ENCODE measurements at places on chromosomes 12 and 14.

DNA sequence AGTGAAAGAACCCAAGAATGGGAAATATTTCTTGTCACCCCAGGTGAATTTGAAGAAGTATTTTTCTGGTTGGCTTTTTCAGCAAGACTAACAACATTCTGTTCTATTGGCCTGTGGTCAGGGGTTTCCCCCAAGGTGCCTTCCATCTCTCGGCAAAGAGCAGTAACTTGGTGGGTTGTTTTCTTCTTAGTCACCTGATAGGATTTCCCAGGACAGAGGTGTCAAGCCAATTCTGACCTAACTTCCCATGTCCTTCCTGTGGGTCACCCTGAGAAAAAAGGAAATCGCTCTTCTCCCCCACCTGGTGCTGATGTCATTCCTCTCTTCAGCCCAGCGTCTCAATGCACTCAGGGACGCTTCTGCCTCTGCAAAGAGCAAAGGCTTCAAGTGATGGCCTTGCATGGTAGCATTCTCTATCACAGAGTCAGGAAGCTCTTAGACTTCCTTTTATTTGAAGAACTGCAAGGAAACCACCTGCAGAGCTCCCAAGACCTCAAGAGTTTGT is 16.1 kb upstream of the IFNG start:
- DNase-seq, result no peak

DNA sequence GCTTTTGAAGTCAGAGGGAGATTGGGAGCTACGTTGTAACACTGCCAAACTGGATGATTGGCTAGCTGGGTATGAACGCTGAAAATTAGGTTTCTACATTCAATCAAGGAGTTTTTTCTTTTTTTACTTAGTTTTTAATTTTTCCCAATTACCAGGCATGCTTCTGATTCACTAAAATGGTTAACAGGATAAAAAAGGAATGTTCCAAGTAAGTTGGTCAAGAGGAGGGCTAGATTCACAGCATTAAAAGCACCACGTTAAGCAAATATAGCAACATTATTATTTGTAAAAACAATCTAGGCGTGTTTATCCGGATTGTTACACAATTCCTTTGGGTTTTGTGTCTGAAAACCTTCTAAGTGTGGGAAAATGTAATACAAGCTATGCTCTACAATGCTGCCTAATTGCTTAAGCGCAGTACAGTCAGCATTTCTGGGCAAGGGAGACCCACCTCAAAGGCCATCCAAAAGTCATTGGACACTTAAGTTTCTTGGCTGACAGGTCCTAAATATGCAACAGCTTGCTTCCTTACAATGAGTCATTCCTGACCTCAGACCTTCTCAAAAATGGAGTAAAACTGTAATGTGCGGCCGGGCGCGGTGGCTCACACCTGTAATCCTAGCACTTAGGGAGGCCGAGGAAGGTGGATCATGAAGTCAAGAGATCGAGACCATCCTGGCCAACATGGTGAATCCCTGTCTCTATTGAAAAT is 1.2 kb downstream of the RPLP0 start:
- DNase-seq, result no peak

DNA sequence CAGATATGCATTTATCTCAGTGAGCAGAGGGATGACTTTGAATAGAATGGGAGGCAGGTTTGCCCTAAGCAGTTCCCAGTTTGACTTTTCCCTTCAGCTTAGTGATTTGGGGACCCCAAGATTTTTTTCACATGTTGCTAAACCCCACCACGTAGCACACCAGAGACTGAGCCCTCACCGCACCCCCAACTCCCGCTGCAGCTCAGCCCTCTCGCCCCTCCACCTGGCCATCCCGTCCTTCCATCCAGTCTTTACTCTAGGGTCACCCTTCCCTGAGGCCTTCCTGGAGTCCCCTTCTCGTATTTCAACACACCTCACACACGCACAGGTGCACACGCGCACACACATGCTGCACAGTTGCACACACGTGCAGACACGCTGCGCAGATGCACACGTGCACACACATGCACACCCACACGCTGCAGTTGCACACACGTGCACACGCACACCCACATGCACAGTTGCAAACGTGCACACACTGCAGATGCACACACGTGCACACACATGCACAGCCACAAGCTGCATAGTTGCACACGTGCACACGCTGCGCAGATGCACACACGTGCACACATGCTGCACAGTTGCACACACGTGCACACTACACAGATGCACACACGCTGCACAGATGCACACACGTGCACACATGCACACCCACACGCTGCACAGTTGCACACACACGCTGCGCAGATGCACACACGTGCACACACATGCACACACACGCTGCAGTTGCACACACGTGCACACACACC is 30.0 kb downstream of the HSP90AA1 start:
- DNase-seq, result no peak

DNA sequence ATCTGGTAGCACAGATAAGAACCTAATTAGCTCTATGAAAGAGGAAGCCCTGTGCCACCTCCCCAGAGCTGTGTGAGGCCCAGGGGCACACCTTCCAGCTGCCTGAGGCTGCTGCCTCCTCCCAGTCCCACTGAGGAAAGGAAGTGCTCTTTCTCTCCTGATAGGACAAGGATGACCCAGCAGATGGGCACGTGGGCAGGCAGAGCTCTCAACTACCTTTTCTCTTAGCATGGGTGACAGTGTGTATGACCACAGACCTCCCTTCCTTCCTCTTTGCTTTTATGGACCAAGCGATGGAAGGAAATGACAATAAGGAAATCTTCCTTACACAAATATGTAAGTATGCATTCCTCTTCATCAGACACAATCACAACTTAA is 127.6 kb upstream of the AMIGO2 start:
- no peak for DNase-seq

DNA sequence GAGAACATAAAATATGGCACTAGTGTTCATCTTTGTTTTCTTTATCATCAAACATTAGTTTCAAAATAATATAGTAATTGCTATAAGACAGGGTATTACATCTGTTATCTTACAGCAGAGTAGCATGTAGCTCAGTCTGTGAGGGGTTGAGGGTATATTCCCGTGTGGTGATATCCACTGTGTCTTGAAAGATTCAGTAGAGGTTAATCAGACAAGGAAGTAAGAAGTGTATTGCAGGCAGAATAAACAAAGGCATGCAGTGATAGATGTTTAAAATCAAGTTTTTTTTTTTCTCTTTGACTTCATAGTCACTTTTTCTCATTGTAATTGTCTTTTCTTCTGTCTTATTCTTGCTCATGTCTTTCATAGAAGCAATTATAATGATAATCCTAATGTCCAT is 48.3 kb downstream of the METTL25 start:
- no peak for DNase-seq

- no peak for DNase-seq
Measured at GRCh38 chr14:99643343-99643742, 1.6 kb upstream of the HHIPL1 start.

GRCh38 chr12:74454109-74454508 is 83.5 kb upstream of the ATXN7L3B start:
- no peak for DNase-seq

GRCh38 chr14:77580964-77581505 is 35.4 kb downstream of the SPTLC2 start:
- peak; percentile 74 for DNase-seq

DNA sequence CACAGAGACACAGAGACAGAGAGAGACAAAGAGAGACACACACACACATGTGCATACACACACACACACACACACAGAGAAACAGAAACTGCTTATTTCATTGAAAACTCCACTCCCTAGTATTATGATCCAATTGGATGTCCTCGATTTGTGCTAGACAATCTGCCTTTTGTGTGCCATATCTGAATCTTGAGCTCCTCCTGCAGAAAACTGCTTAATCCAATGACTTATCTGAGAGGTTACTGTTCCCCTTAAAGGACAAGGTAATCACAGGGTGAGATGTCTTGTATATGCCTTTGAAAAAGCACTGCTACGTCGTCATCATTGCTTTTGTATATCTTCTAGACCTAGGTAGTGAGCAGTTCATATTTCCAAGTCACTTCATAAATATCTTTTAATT is 371.5 kb downstream of the LRIG3 start:
- DNase-seq, result no peak

- DNase-seq, result no peak
Measured at GRCh38 chr12:27530157-27530922, 6.3 kb downstream of the PPFIBP1 start.

GRCh38 chr14:60502541-60502940 is 6.4 kb upstream of the SIX6 start:
- DNase-seq, result no peak

DNA sequence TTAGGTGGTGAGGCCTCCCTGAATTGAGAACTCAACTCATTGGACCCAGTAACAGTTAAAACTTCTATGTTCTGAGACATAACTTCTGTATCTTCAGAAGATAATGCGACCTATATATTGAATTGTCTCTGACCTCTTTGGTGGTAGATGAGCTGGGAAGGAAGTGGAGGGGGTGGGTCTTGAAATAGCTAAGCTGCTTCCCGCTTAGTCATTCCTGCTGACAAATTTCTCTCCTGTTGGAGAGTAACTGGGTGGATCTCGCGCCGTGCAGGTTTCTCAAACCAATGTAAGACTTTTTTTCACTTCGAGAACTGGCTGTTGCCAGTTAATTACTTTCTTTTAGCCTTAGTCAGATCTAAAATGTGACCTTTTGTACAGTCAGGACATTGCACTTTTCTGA is 100.8 kb downstream of the PPHLN1 start:
- no peak for DNase-seq
